ENCODE measurements at places on chromosomes 4 and X.

GRCh38 chrX:96838537-96838936 lies 45.2 kb upstream of the RPA4 start:
- DNase-seq: no peak

- DNase-seq: no peak
Measured at GRCh38 chrX:38774249-38774648, 27.0 kb upstream of the MID1IP1 start.

DNA sequence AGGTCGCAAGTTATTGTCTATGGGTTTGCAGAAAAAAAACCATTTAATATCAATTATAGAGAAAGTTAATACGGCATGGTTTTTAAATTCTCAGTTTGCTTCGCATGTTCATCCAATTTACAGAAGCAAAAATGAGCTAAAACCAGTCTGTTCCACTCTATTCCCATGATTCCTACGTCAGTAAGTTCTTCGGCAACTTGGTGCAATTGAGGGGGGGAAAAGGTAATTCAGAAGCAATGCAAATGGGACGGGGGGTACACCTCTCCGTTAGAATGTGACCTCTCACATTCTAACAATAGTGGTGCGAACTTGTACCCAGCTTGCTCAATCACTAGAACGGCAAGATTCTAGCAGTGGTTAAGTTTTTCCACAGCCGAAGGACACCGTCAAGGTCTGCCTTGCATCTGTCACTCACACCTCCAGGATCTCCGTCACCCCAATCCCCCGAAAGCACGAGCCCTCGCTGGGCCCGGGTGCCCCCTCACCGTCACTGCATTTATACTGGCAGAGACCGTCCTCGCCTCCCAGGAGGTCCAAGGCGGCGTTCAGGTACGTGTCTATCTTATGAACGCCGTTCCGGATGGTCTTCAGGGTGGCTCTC lies 653 bp downstream of the PLA2G12A start:
- DNase-seq: peak; percentile 6

GRCh38 chr4:168837922-168838321 lies 172.1 kb downstream of the CBR4 start:
- DNase-seq: no peak

DNA sequence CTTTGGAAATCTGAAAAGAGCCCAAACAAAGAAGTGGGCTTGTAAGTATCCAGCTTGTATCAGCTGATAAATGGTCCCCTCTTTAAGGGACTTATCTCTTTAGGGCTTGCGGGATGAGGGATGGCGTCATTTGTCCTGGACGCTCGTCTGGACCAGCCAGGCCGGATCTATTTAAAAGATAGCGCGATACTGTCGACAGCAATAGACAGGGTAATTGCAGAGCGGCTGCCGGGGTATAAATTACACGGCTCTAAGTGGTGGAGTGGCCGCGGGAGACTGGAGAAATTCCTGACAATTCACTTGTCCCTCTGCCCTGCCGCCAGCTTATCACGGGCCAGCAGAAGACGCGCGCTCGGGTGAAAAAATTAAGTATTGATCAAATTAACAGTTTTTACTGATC lies 90.7 kb downstream of the FAM53A start:
- no peak for DNase-seq
